ENCODE measurements at places on chromosomes 12 and 14. TPM values are rescaled to one million over a fixed set of nuclear protein-coding genes. Genes with fewer than 3 reads are reported as not detected.

REP15 gene
- total RNA-seq = 0.34 TPM

TTC8 gene
- total RNA-seq = 17.9 TPM

TMEM132D gene
- not detected for total RNA-seq

KIF26A gene
- total RNA-seq = 0.14 TPM

ZNF605 gene
- total RNA-seq = 17.2 TPM

FLVCR2 gene
- total RNA-seq = 0.68 TPM

GPR84 gene
- total RNA-seq = 0.07 TPM

KLRK1 gene
- not detected for total RNA-seq

CFAP54 gene
- total RNA-seq = under 0.01 TPM

IGF1 gene
- total RNA-seq = not detected

RPS6KL1 gene
- 9.6 TPM for total RNA-seq

EXOC5 gene
- total RNA-seq = 78.3 TPM

TCL1B gene
- total RNA-seq = not detected

CPM gene
- total RNA-seq = 12.3 TPM

JAG2 gene
- total RNA-seq = 56.0 TPM

NRL gene
- 1.7 TPM for total RNA-seq

EML5 gene
- total RNA-seq = 0.78 TPM

CCDC60 gene
- 1.4 TPM for total RNA-seq

PYGL gene
- total RNA-seq = 139 TPM

NPFF gene
- not detected for total RNA-seq

PAH gene
- total RNA-seq = not detected

TMEM116 gene
- total RNA-seq = 9.8 TPM

TMED8 gene
- total RNA-seq = 8.5 TPM

SERPINA1 gene
- total RNA-seq = 9.6 TPM

PRH2 gene
- not detected for total RNA-seq

TRPV4 gene
- 3.6 TPM for total RNA-seq

BEGAIN gene
- 0.21 TPM for total RNA-seq

NGB gene
- total RNA-seq = not detected

KRT71 gene
- total RNA-seq = not detected

CIT gene
- 0.34 TPM for total RNA-seq

TROAP gene
- total RNA-seq = 0.07 TPM

SAMD15 gene
- under 0.01 TPM for total RNA-seq

RIMKLB gene
- 37.3 TPM for total RNA-seq

SSTR1 gene
- total RNA-seq = not detected

KRT80 gene
- total RNA-seq = 80.0 TPM

LPAR5 gene
- total RNA-seq = 5.1 TPM

TPH2 gene
- total RNA-seq = not detected

SIX4 gene
- 7.9 TPM for total RNA-seq

CHFR gene
- 45.5 TPM for total RNA-seq

RHOJ gene
- not detected for total RNA-seq

SMIM41 gene
- total RNA-seq = not detected

RAD52 gene
- 15.7 TPM for total RNA-seq

GATC gene
- 22.4 TPM for total RNA-seq

GLT1D1 gene
- total RNA-seq = not detected

TRIAP1 gene
- total RNA-seq = 70.1 TPM

GPRC5A gene
- 20.4 TPM for total RNA-seq

ARMH4 gene
- total RNA-seq = 5.1 TPM

ZDHHC22 gene
- not detected for total RNA-seq

JPH4 gene
- not detected for total RNA-seq

CISTR gene
- total RNA-seq = not detected

VRTN gene
- not detected for total RNA-seq

PLEK2 gene
- 27.8 TPM for total RNA-seq

BORCS5 gene
- total RNA-seq = 8.2 TPM

PLEKHA5 gene
- 18.8 TPM for total RNA-seq
